ENCODE measurements at places on chromosomes 6 and 20.

- no peak for DNase-seq
These were observed 85.1 kb downstream of the GJA1 start for GRCh38 chr6:121520337-121521163.

- DNase-seq = no peak
These were observed 930 bp upstream of the RRAGD start for GRCh38 chr6:89413006-89413400.

GRCh38 chr6:142925575-142926110 is 19.3 kb downstream of the HIVEP2 start:
- DNase-seq = no peak

DNA sequence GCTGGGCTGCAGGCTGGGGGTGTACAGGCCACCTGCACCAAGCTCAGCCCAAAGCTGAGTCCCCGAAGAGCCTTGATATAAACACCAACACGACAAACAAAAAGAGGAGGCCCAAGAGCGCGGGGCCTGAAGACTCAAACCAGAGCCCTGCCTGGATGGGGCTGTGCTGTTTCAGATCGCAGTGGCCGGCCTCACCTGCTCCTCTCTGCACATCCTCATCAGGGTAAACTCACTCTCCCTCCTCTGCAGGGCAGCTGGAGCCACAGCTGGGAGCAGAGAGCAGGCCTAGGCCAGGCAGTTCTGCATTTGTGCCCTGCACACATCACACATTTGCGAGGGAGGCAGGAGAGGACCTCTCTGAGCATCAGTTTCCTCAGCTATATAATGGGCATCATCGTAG is 3.7 kb upstream of the RBM38 start:
- no peak for DNase-seq

DNA sequence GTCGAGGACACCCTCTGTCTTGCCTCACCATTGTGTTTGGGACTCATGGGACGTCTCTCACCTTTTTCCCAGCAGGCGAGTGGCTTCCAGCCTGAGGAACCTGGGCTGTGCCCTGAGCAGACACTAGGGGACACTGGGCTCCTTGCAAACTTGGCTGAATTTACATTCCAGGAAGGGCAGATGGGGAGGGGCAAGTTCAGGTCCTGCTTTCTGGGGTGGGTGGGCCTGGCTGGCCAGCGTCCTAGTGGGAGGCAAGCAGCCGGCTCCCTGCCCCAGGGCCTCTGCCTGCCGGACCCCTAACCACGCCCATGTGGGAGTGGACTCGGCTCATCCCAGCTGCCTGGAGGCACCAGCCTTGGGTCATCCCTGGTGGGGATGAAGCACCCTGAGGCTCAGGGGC is 48.2 kb upstream of the MLN start:
- DNase-seq = no peak

GRCh38 chr6:137363805-137364138 is 130.4 kb downstream of the OLIG3 start:
- DNase-seq = no peak

- DNase-seq = no peak
These were observed 985.1 kb upstream of the SLC35B3 start for GRCh38 chr6:9420316-9421015.

DNA sequence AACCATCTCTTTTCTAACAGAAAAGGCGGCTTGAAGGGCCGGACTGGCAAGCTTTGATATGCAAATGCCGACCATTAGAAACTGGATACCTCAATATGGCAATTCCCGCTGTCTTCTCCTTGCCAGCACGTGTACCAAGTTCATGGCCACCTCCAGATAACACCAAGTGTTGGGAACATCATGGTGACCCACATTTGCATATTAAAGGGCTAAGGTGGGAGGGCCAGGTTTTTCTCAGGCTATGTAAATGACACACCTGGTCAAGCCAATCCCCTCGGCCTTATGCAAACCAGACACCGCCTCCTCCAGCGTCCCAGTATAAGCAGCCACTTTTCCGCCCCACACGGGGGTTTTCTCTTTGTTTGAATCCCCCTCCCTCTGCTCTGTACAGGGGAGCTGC is 110.7 kb downstream of the DACT2 start:
- DNase-seq = no peak

DNA sequence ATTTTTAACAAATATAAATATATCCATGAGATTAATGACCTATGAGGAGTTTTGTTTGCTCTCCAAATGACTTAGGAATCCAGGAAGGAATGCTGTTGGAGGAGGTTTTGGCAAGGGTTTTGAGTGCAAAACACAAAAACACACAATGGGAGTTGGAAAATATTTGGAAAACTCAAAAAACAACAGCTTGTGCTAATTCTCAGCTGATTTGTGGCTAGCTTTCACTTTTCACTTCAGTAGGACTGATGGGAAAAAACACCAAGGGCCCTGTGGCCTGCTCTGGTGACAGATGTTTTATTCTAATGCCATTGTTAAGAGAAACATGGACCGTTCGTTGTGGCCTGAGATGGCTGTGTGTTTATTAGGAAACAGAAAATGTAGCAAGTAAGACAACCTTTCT is 113.9 kb downstream of the ALDH8A1 start:
- no peak for DNase-seq

GRCh38 chr6:139595183-139595582 is 220.7 kb upstream of the CITED2 start:
- DNase-seq = no peak

- no peak for DNase-seq
These were observed 140.3 kb downstream of the SYNDIG1 start for GRCh38 chr20:24609757-24610156.

- DNase-seq = no peak
These were observed 279.7 kb downstream of the ZFAND3 start for GRCh38 chr6:38099221-38099620.

DNA sequence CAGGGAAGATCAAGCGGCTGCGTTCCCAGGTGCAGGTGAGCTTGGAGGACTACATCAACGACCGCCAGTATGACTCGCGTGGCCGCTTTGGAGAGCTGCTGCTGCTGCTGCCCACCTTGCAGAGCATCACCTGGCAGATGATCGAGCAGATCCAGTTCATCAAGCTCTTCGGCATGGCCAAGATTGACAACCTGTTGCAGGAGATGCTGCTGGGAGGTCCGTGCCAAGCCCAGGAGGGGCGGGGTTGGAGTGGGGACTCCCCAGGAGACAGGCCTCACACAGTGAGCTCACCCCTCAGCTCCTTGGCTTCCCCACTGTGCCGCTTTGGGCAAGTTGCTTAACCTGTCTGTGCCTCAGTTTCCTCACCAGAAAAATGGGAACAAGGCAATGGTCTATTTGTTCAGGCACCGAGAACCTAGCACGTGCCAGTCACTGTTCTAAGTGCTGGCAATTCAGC is 51.6 kb upstream of the TTPAL start:
- DNase-seq = no peak

DNA sequence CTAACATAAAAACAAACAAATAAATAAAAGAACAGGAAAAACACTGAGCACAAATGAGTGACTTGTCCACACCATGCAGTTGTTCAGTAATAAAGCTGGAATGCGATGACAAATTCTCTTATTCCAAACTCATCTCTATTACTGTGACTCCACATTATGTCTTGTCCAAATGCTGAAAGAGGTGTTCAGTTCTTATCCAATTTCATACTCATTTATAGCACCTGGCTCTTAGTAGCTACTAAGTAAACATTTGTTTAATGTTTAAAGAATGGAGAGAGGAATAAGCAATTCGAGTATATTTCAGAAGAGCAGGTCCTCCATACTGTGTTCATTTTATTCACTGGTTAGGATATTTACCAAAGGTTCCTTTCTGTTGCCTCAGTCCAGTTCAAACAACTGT is 439.0 kb upstream of the JAG1 start:
- DNase-seq = no peak

DNA sequence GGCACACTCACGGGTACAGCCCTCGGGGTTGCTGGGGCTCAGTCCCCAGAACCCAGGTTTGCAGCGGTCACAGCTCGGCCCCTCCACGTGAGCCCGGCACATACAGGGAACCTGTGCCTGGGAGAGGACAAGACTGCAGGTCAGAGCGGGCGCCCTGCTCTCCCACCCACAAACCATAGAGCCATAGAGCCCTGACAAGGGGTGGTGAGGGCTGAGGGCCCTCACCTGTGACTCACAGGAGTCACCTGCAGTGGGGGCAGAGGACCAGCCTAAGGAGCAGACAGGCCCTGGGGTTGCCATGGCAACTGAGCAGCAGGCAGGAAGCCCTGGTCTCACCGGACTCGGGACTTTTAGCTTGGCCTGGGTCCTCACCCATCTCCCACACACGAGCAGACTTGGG is 30.8 kb downstream of the LAMA5 start:
- DNase-seq = no peak

Measured in stimulated activated CD8-positive, alpha-beta memory T cell treated with anti-CD3 and anti-CD28 coated beads, Interleukin-7, amount 100 ng/mL, for 24 hours (primary cell).